Hematopoietic multipotent progenitor cell treated with erythropoietin and hydrocortisone succinate and interleukin-3 and kit ligand, for 15 days (in vitro differentiated cells): ENCODE measurements at places on chromosomes 4 and X.
A peak's percentile ranks its signal among the peaks of the same experiment; 100 is the strongest.

- no peak for DNase-seq
Observed at GRCh38 chr4:57162499-57163019, 52.4 kb upstream of the IGFBP7 start.

DNA sequence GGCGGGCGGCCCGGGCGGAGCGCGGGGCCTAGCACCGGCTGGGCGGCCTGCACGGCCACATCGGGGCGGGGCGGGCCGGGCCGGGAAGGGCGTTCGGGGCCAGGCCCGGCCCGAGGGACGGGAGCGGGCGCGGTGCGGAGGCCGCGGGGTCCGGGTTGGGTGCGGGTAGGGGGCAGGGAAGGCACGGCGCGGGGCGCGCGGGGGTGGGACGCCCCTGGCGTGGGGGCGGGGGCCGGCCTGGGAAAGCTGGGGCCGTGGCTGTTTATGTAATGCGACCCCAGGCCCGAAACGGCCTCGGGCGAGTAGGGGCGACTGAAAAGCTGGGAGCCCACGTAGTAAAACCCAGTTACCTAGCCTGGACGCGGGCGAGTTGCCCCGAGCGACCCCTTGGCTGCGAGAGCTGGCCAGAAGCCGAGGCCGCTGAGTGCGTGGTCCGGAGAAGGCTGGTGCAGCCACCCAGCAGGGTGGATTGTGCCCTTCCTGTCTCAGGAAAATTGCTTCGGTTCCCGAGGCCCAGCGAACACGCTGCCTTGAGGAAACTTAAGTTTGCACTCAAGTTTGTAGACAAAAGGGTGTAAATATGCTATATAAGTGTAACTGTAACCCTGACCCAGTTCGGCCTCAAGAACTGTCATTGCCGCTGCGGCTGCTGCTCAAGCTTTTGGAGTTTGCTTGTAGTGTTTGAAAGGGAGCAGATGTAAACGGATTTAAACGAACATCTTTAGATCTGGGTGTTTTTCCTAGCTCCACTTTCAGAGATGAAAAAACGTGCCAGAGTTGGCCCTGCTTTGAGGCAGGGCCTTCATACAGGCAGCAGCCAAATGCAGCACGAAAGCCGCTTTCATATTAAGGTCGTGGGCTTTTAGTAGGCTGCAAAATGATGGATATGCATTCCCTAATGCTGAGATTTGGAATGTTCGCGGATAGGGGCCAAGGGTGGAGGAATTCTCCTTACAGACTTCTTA, 674 bp downstream of the SEC24B start:
- peak; percentile 24 for DNase-seq

DNA sequence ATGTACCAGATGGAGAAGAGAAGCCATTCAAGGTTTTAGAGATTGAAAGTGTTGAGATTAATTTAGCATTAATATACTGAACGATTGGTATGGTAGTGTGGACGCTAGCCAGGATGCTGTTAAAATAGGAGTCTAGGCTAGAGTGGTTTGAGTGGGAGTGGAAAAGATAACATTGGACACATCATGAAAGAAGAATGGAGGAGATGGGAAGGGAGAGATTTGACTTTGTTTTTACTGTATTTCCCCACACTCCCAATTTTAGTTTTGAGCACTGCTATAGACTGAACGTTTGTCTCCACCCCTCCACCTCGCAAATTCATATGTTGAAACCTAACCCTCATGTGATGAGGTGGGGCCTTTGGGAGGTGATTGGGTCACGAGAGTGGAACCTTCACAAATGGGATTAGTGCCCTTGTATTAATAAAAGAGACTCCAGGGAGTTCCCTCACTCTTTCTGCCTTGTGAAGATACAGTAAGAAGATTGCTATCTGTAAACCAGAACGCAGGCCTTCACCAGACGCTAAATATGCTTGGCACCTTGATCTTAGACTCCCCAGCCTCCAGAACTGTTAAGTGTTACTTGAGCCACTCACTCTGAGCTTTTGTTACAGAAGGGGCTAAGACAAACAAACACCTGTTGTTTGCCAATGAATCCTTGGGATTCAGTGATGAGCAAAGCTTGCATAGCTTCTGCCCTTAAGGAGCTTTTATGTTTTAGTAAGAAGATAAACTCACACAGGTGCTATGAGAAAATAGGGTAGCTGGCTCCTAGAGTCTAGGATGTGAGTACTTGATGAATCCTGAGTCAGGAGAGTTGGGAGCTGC, 25.8 kb downstream of the USP9X start:
- peak; percentile 24 for DNase-seq

DNA sequence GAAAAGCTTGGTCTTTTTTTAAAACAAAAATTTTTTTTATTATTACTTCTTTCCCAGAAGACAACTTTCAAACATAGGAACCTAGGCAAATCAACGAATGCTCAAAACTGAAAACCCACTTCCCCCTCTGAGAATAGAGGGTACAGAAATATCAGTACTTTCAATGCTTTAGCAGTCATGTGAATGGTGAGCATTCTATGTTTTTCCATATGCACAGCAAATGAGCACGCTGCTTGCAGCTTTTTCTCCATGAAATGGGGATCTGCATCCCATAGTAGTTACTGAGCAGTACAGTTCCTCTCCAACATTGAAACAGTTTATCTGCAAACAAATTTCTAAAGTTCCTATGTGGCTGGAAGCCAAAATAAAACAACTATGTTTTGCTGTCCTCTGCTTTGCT, 108.4 kb upstream of the BMP2K start:
- no peak for DNase-seq

DNA sequence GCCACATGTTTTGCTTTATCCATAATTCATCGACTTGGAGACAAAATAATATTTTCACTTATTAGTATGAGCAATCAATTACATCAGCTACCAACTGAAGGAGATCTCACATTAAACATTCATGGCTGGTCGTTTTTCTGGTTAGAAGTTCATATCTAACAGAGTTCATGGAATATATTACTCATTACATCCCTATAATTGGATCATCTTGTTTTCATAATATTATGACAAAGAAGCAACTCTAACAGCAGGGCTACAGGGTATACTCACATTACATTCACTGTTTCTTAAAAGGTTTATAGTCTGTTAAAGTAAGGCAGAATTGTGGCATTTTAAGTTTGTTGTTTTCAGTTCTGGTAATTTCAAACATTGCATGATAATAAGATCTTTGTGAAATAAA, 33.0 kb downstream of the GSTCD start:
- DNase-seq = no peak

GRCh38 chr4:16952462-16952871, 54.0 kb upstream of the LDB2 start:
- no peak for DNase-seq

DNA sequence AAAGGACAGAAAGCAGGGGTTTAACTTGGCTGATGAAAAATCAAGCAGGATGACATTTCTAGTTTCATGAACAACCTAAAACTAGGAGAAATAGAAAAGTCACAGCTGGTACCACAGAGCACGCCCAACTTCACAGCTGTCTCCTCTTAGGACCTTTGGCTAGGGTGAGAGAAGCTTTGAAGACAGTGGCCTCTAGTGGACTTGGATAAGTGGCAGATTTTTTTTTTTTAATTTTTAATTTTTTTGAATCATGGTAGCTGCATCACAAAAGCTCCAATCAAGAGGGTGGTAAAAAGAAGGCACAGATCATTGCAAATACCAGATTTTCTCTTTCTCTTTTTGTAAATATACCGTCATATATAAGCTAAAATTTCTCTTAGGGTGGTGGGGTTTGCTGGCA, 20.2 kb upstream of the MAP3K15 start:
- no peak for DNase-seq

DNA sequence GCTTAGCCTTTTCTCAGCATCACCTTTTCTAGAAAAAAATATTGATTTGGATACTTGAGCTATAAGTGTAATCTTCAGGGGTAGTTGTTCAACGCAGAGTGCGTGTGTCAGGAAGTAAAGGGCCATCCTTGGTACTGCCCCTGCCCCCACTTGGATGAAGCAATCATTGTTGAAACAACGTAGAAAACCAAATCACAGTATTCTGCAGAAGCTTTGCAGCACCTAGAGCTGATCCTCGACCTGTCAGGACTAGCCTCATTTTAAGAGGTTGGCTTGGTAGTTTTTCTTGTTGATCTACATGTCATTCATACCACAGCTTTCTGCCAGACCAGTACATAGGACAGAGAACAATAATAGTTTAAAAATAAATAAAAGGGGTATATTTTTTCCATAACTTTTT, 65.3 kb upstream of the MYOZ2 start:
- no peak for DNase-seq

- no peak for DNase-seq
Observed at GRCh38 chr4:152516156-152516555, 19.7 kb downstream of the FBXW7 start.

- no peak for DNase-seq
Observed at GRCh38 chr4:67980512-67980911, 17.2 kb upstream of the TMPRSS11A start.

GRCh38 chrX:8851231-8851886, 50.2 kb upstream of the FAM9A start:
- no peak for DNase-seq

DNA sequence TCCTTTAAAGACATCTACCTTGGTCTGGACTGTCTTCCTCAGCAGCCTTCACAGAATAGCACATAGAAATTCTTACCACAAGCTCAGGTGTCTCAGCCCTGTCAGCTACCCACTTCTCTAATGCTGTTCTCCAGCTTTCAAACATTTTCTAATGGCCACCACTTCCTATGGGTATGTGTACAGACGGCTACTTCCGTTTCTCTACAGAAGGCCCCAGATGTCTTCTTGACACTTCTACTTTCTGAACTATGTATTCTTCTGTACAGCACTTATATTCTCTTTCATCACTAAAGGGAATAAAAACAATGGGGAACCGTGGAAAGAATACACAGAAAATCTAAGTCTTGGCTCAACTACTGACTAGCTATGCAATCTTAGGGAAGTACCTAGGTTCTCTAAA, 13.3 kb downstream of the OPHN1 start:
- DNase-seq = no peak

DNA sequence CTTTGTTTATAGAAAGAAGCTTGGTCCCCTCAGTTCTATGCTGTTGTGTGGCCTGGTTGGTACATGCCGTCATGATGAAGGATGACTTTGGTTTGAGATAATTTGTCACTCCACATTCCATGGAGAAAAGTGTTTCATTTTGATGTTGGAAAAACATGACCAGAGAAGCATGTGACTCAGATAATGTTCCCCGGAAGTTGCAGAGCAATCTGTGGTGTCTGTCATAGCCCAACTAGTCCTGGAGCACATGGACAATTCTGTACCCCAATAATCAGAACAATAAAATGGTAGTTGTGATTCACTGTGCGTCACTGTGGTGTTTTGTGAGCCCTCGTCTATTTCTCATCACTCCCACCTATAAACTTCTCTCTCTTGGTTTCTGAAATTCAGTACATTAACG, 85.1 kb downstream of the PDK3 start:
- DNase-seq = no peak

DNA sequence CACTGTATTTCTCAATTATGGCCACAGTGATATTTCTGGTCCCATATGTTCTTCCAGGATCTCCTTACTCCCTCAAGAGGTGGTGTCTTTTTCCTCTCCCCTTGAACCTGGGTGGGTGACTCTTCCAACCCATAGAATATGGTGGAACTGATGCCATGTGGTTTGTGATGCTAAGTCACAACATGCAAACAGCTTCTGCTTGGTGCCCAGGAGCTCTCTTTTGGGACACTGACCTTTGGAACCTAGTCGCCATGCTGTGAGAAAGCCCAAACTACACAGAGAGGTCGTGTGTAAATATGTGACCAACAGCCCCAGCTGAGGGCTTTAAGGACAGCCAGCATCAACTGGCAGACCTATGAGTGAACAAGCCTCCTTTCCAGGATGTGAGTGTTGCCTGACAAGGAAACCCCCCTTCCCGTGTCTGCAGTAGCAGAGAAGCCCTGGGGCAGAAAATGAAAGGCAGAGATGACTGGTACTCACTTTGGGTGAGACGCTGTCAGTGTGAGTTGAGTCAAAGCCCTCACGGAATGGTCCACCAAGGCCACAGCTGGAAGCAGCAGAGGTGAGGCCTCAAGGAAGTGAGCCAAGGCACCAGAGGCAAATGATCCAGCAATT, 223.4 kb downstream of the BCOR start:
- DNase-seq = no peak

DNA sequence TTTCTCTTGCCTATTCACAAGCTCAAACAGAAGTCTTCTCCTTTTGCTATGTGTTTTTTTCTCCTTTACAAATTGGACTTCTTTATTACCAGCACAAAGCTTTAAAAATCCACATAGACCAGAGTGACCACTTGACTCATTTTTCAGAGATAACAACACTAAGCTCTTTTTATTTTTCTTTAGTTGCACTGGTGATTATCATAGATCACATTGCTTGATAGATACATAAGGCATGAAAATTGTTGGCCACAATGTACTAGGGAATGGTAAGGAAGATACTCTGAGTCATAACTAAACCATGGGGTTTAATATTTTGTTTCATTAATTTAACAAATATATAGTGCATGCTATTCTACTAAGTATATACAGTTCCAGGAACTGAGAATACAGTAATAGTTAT, 159.0 kb downstream of the GASK1B start:
- DNase-seq = no peak

DNA sequence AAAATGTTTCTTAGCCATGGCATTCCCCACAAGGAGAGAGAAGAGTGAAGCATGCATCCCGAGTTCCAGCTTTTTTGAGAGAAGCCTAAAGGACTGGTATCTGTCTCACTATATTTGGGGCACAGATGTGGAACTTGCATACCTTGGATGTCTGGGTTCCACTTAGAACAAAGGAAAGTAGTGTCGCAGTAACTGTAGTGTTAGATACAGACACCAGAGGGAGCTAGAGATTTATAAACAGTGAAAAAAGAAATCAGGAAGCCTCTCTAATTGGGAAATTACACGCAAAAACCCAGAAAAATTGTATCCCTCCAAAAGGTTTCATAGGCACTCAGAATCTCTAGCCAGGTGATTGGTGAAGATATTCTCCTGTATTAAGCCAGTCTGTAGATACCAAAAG, 34.4 kb downstream of the AGTR2 start:
- no peak for DNase-seq

GRCh38 chr4:82398263-82398662, 24.5 kb upstream of the HNRNPD start:
- no peak for DNase-seq

DNA sequence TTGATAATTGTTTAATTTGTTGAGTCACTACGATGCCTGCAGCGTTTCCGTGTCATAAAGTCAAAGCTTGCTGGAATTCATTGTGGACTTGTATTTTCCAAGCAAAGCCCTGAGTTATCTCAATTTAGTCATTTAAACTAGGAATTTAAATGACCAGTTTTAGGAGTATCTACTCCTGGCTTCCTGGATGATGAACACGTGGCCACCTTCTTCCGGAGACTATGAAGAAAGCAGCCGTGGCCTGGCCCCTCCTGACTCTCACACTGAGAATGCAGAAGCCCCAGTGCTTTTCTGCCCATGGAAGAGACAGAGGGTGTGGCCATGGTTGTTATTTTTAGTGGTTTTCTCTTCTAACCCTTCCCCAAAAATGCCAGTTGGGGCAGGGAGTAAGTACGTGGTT, 250.7 kb upstream of the GATB start:
- no peak for DNase-seq

DNA sequence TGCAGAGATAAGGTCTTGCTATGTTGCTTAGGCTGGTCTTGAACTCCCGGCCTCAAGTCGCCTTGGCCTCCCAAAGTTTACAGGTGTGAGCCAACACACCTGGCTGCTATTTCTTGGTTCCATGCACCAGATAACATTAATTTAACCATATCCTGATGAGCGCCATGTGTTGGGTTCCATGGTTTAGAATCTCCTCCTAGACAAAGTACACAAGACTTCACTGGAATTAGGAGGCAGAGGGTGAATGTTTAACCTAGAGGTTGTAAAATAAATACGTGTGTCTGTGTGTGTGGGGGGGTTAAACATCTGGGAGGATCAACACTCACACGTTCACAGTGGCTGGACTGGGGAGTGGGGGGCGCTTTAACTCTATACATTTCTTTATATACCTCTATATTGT, 32.4 kb upstream of the SORCS2 start:
- DNase-seq = no peak

- DNase-seq = no peak
Observed at GRCh38 chr4:154529728-154530519, 20.3 kb downstream of the PLRG1 start.
